ENCODE measurements at places on chromosomes 4 and X.
A peak's percentile ranks its signal among the peaks of the same experiment; 100 is the strongest.

DNA sequence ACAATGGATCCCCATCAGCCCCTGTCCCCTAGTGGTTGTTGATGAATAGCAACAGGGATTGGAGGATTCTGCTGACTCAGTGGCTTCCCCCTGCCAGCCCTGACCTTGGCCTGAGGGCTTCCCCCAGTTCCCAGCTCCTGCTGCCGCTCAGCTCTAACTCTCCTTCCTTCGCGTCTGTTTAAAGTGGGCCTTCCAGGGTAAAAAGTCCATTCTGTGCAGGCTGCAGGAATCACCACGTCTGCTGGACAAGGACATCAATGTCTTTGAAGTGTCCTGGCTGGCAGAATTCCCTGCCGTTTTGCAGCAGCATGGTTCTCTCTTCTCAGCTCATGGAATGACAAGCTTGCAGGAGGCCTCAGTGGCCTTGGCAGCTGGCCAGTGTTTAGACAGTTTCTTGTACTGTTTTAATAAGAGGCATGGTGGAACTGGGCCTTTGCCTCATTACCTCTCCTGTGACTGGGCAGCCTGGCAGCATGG is 152.5 kb upstream of the STX18 start:
- no peak for DNase-seq

GRCh38 chr4:62051332-62051731 is 851.2 kb downstream of the ADGRL3 start:
- no peak for DNase-seq

DNA sequence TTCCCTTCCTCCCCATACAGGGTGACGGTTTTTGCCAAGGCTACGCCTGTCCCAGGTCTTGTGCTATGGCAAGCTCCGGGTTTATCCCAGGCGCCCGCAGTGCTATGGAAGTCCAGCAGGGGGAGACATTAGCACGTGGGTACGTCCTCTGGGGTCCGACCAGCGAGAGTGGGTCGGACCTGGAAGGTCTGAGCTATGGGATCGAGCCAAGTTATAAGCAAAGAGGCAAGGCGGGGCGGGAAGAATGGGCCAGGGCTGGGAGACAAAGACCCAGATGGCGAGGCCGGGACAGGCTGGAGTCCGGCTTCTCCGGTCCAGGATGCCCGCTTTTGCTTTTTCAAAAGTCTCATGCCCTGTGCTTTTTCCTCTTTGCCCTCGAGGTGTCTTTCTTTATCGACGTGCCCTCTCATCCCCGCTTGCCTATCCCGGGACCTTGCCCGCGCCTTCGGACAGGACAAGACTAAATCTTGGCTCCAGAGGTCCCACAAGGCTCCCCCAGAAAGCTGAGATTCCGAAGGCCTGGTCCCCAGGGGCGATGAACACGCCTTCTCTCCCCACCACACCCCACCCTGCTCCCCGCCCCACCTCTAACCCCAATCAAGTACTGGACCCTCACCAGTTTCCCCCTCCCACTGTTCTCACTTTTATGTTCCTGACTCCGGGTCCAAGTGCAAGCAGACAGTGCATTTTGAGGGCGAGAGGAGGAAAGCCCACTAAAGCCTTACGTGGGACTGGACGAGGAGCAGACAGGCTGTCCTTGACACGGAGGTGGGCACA is 785 bp upstream of the EFNB1 start:
- peak; percentile 66 for DNase-seq

GRCh38 chr4:140059159-140059558 is 94.8 kb downstream of the MAML3 start:
- DNase-seq: no peak

DNA sequence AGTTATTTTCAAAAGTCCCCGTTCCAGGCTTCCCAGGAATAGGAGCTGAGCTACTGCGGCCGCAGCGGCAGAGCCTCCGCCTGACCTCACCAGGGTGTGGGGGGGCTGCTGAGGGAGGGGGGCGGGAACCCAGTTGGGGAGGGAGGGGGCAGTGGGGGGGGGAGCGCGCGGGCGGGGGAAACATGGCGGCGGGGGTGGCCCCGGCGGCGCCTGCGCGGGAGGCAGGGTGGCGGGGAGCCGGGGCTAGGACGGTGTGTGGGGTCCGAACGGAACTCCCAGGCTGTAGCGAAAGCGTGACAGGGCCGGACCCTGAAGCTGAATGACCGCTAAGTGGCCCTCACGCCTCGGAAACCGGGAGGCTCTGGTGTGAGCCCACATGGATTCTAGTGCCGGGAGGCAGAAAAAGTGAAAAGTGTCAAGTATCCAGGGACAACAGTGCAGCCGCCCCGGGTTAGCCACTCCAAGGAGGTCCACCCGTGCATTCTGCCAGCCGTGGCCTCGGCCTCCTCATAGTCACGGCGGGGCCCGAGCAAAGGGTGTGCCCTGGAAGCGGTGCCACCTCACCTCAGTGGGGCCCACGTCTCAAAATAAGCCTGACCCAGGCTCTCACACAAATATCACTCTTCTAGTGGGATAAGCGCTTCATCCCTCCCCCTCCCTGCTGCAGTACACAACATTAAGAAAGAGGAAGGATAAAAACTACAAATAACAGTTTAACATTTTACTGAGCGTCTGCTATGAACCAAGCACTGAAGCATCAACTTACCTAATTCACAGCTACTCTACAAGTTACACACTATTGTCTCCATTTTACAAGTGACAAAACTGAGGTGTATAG is at the start of gene KLHL13:
Gene KLHL13 (minus strand): TSS at position 98 of the 838 bp plus-strand sequence. CDS start 88,337 bp downstream, outside the sequence.
- DNase-seq: no peak
